ENCODE measurements at places on chromosomes 11 and 22.

DNA sequence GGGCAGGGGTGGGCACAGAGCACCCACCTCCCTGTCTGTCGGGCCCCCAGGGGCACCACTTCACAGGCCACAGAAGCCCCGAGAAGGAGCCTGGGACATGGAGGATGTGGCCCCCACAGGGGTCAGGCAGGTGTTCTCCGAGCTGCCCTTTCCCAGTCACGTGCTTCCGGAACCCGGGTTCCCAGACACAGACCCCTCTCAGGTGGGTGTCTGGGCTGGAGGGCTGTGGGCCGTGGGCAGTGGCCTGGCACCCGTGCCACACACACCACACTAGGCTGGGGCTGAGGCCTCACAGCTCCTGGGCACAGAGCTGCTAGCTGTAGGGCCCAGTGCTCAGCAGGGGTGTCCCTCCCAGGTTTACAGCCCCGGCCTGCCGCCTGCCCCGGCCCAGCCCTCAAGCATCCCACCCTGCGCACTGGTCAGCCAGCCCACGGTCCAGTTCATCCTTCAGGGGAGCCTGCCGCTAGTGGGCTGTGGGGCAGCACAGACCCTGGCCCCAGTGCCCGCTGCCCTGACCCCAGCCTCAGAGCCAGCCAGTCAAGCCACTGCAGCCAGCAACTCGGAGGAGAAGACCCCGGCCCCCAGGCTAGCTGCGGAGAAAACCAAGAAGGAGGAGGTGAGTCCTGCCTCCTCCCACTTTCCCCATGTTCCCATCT lies 5.5 kb downstream of the IRF7 start:
- no peak for DNase-seq

DNA sequence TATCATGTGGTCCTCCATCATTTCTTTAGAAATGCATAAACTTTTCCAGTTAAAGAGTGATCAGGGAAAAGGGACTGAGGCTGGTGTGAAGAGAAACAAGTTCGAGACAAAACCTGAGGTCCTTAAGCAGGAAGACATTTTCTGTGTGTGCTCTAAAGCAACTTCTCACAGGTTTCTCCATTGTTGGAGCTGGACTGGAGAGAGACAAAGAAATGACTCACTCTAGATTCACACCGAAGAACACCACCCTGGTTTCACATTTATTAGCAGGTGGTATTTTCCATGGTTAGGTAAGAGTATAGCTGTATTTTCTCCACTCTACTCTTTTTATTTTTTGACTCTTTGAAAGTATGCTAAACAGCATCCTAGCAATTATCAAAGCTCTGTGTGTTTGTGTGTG lies 736.4 kb downstream of the KCNA4 start:
- DNase-seq = no peak

GRCh38 chr22:26797910-26798309 lies 140.5 kb downstream of the MIAT start:
- DNase-seq = no peak

- no peak for DNase-seq
Measured at GRCh38 chr22:46073683-46074504, 76.4 kb upstream of the PPARA start.

GRCh38 chr11:69099180-69099579 lies 50.4 kb downstream of the TPCN2 start:
- no peak for DNase-seq
